ENCODE measurements at places on chromosomes 4 and X. TPM values are rescaled to one million over a fixed set of nuclear protein-coding genes. Genes with fewer than 3 reads are reported as not detected.
A peak's percentile ranks its signal among the peaks of the same experiment; 100 is the strongest.

DNA sequence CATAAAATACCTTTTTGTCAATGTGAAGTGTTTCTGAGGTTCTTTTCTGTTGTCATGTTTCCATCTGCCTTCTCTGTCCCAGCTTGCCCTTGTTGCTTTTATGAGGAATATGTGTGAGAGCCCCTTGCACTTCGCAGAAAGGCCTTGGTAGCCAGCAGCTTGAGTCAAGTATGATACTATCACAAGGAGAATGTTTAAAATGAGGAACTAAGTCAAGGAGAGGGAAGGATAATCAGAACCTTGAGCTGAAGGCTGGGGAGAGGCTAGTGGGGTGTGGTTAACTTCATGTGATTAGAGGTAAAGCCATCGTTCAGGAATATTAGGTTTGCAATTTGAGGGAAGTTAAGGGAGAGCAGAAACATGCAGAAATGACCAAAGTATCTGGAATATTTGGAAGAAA lies 12.7 kb downstream of the PGK1 start:
- H3K4me1 ChIP-seq: peaks cover 10% of the 10 kb centered on the region
- no peaks in the 10 kb centered on the region for H3K27me3 ChIP-seq
- peaks cover 86% of the 10 kb centered on the region for H3K36me3 ChIP-seq
- H3K4me3 ChIP-seq: no peak overlapping the region
- H3K27ac ChIP-seq: no peak overlapping the region

GRCh38 chr4:105569057-105569865 lies 16.8 kb downstream of the ARHGEF38 start:
- peaks cover 15% of the 10 kb centered on the region for H3K4me1 ChIP-seq
- no peaks in the 10 kb centered on the region for H3K27me3 ChIP-seq
- H3K27ac ChIP-seq: peak overlapping the region; percentile 75

GRCh38 chr4:163243297-163243981 lies 76.7 kb upstream of the NAF1 start:
- H3K36me3 ChIP-seq: no peaks in the 10 kb centered on the region
- DNase-seq: no peak
- no peaks in the 10 kb centered on the region for H3K4me1 ChIP-seq
- H3K27ac ChIP-seq: no peak overlapping the region
- no peak overlapping the region for H3K4me3 ChIP-seq

DNA sequence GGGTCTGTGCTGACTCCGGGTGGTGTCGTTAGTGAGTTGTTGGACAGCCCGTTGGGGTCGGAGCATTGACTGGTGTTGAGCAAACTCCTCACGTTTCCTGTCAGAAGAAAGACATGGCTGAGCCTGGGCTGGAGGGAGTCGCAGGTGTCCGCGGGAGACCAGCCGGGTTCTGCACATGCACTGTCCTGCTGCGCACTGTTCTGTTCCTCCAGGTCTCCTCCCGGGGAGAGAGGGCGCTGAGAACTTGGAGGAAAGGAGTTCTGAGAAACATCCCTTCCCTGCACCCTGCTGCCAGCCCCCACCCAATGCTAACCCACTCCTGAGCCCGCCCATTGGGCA lies 1.1 kb downstream of the ZNF141 start:
- peak overlapping the region; percentile 93 for H3K4me3 ChIP-seq
- H3K4me1 ChIP-seq: 0 out of 2 replicates have a peak, but pooled peaks cover 3% of the 10 kb centered on the region
- no peak overlapping the region for H3K27ac ChIP-seq
- no peaks in the 10 kb centered on the region for H3K27me3 ChIP-seq

- H3K4me3 ChIP-seq: no peak overlapping the region
- no peaks in the 10 kb centered on the region for H3K4me1 ChIP-seq
- peaks cover 5% of the 10 kb centered on the region for H3K36me3 ChIP-seq
These were observed 57.2 kb downstream of the RUFY3 start for GRCh38 chr4:70778888-70779422.

DNA sequence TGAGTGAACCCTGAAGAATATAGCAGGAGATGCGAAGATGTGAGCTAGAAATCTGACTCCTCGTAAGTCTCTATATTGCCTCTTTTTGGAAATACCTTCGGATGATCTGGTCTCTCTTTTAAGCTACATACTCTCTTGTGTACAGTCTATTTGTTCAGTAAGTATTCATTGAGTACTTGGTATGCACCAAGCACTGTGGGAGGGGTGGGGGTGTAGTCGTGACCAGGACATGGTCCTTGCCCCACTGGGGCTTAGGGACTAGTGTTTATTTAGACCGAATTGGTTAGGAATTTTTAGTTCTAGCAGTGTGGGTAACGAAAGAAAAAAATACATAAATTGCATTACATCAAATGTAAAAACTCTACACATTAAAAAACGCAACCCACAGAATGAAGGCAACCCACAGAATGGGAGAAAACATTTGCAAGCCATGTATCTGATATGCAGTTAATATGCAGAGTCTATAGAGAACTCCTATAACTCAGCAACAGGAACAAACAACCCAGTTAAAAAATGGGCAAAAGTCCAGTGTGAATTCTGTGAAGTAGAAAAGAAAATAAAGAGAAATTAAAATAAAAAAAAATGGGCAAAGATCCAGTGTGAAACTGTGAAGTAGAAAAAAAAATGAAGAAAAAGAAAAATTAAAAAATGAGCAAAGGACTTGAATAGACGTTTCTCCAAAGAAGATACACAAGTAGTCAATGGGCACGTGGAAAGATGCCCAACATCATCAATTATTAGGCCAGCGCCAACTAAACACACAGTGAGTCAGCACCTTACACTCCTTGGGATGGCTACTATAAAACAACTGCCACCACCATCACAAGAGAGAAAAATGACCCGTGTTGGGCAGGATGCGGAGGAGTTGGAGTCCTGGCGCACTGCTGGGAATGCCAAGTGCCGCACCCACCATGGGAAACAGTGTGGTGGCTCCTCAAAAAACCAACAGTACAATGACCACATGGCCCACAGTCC lies 43.8 kb downstream of the RGS12 start:
- H3K4me1 ChIP-seq: peaks cover 5% of the 10 kb centered on the region
- no peaks in the 10 kb centered on the region for H3K36me3 ChIP-seq
- H3K4me3 ChIP-seq: no peak overlapping the region
- peak; percentile 59 for DNase-seq

- peak; percentile 67 for DNase-seq
- no peaks in the 10 kb centered on the region for H3K36me3 ChIP-seq
- no peaks in the 10 kb centered on the region for H3K27me3 ChIP-seq
These were observed 291.6 kb upstream of the HS3ST1 start for GRCh38 chr4:11720292-11720691.

DNA sequence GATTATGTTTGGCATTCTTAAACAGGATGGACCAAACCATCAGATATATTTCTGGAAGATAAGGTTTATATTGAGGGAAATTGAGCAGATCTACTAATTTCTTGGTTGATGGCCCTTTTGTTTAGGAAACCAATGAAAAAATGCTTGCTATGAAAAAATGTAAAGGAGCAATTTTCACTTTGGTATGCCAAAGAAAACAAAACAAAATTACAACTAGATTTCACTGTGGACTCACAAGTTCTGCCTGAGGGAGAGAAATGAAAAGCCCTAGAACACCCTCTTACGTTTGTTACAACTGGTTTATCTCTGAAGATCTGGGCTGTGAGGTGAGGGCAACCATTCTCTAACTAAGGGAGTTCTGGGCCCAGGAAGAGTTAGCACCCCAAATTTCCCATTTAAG lies 122.5 kb upstream of the IL15 start:
- H3K4me1 ChIP-seq: no peaks in the 10 kb centered on the region
- H3K36me3 ChIP-seq: no peaks in the 10 kb centered on the region
- no peaks in the 10 kb centered on the region for H3K27me3 ChIP-seq

GRCh38 chr4:53010318-53010717 lies 148.2 kb downstream of the RASL11B start:
- H3K4me3 ChIP-seq: no peak overlapping the region
- H3K27me3 ChIP-seq: no peaks in the 10 kb centered on the region
- H3K4me1 ChIP-seq: no peaks in the 10 kb centered on the region
- no peak for DNase-seq

Gene YY2
- 2.3 TPM for total RNA-seq
